ENCODE measurements at places on chromosomes 12 and 14. TPM values are rescaled to one million over a fixed set of nuclear protein-coding genes. Genes with fewer than 3 reads are reported as not detected.

DNA sequence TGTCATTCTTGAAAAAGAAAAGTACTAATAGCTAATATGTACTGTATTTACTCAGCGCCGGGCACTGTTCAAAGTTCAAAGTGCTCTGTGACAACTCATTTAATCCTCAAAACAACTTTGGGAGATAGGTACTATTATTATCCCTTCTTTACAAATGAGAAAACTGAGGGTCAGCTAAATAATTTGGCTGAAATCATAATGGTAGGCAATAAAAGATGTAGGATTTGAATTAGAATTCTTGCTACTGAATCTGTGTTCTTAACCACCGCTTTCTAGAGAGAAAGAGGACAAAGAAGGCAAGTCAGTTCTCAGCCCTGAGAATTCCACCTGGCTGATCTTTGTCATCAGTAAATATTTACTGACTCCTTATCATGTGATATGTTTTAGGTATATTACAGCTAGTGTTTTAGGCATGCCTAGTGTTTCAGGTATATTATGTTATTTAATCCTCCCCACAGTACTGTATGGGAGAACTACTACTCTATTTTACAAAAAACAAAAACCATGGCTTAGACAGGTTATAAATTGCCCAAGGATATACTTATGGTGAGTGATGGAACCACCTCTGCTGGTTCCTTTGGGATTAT, 205.7 kb upstream of the GZMB start:
- no peak for DNase-seq
- H3K36me3 ChIP-seq, result no peaks in the 10 kb centered on the region
- H3K4me3 ChIP-seq, result no peak overlapping the region
- no peaks in the 10 kb centered on the region for H3K27me3 ChIP-seq
- no peak overlapping the region for H3K27ac ChIP-seq

- H3K4me3 ChIP-seq, result no peak overlapping the region
- peaks cover 19% of the 10 kb centered on the region for H3K36me3 ChIP-seq
- H3K27me3 ChIP-seq, result peaks cover 23% of the 10 kb centered on the region
- H3K27ac ChIP-seq, result no peak overlapping the region
- peaks cover 11% of the 10 kb centered on the region for H3K4me1 ChIP-seq
Observed at GRCh38 chr12:123152833-123153232, 1.9 kb upstream of the PITPNM2 start.

DNA sequence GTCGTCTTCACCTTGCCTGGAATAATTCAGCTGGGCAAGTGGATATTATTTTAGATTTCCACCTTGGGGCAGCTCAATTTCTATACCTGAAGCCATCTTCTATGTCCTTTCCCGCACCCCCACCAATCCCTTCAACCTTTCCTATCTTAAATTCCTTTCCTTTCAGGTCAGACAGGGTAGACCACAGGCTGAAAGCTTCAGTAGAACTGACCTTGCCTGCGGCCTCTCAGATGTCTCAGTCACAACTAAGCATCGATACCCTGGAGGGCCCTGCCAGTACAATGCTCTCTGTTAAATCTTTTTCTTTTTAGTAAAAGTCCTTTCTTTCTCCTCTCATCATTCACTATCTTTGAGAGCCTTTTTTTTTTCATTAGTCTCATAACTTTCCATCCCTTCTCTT, 38.9 kb downstream of the SLC2A14 start:
- DNase-seq, result no peak
- H3K36me3 ChIP-seq, result no peaks in the 10 kb centered on the region
- no peak overlapping the region for H3K27ac ChIP-seq
- no peaks in the 10 kb centered on the region for H3K27me3 ChIP-seq

DNA sequence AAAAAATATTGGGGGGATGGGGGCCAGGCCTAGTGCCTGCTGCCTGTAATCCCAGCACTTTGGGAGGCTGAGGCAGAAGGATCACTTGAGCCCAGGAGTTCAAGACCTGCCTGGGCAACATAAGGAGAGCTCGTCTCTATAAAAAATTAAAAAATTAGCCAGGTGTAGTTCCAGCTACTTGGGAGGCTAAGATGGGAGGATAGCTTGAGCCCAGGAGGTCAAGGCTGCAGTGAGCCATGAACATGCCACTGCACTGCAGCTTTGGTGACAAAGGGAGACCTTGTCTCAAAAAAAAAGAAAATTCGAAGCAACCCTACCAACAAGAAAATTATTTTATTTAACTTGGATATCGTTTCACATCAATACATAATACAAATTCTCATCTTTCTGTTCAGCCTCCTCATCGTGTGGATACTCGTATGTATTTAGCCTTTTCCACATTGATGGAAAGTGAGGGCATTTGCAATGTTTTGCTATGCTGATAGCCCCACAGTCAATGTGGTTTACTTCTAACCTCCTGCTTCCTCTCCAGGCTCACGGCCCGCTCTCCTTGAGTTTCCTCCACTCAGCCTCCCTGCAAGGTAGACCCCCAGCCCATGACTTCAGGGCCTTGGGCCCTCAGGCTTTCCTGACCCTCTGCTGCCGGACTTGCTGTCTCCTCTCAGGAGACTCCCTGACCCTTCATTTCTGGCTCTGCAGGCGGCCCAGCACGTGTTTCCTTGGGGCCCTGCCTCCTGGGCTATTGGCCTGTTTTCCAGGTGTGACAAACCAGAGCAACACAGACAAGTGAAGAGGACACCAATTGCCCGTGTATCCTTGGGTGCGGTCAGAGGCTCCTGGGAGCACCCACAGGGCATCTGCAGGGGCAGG, 54.8 kb downstream of the NFKBIA start:
- no peak overlapping the region for H3K4me3 ChIP-seq
- no peak for DNase-seq
- no peak overlapping the region for H3K27ac ChIP-seq
- no peaks in the 10 kb centered on the region for H3K27me3 ChIP-seq
- H3K36me3 ChIP-seq, result no peaks in the 10 kb centered on the region
- peaks cover 35% of the 10 kb centered on the region for H3K4me1 ChIP-seq

DNA sequence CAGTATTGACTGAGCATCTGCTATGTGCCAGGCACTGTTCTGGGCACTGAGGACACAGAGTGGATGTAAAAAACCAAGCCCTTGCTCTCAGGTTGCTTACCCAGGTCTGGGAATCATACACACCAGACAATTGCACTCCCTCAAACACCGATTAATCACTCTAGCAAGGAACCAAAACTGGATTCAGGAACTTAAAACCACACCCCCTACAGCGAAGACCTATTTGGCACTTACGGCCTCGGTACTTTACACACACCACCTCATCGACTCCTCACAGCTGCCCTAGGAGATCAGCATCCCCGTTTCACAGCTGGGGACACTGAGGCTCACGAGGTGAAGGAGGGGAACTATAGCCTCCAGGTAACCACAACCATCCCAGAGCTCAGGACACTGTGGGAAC, 1.6 kb downstream of the GLTP start:
- peak overlapping the region; percentile 72 for H3K27ac ChIP-seq
- no peaks in the 10 kb centered on the region for H3K27me3 ChIP-seq
- peaks cover 62% of the 10 kb centered on the region for H3K4me1 ChIP-seq
- peak overlapping the region; percentile 96 for H3K4me3 ChIP-seq
- peak; percentile 40 for DNase-seq

- H3K27ac ChIP-seq, result no peak overlapping the region
- H3K27me3 ChIP-seq, result no peaks in the 10 kb centered on the region
- no peak overlapping the region for H3K4me3 ChIP-seq
- DNase-seq, result no peak
- peaks cover 62% of the 10 kb centered on the region for H3K36me3 ChIP-seq
Observed at GRCh38 chr12:109581856-109582255, 8.3 kb downstream of the MVK start.

GRCh38 chr12:26701604-26702215, 131.3 kb downstream of the ITPR2 start:
- no peaks in the 10 kb centered on the region for H3K27me3 ChIP-seq
- H3K36me3 ChIP-seq, result peaks cover 20% of the 10 kb centered on the region
- DNase-seq, result peak; percentile 24
- H3K27ac ChIP-seq, result no peak overlapping the region
- H3K4me3 ChIP-seq, result no peak overlapping the region

DNA sequence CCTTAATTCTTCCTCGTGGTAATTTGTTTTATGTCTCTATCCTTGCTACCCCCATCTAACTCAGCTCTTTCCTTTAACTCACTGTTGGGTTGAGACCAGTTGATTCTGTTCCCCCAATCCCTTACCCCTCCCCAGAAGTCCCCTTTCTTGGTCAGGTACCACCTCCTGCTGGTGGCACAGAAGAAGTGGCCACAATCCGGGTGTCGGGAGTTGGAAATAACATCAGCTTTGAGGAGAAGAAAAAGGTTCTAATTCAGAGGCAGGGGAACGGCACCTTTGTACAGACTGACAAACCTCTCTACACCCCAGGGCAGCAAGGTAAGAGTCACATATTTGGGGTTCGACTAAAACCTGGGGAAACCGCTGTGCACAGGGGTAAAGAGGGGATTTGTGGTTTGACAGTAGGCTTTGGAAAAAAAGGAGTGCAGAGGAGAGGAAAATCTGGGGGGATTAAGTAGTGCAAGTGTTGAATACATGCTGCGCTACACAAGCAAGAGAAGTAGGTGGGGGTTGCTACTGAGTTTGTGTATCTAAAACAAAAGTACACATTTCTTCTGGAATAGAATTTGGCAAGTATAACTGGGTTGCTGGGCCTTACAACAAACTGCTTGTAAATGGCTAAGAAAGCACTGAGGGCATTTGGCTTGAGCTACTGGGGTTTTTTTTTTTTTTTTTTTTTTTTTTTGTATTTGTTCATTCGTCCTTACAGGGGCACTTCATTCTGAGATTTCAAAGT, 1.3 kb downstream of the A2ML1 start:
- no peaks in the 10 kb centered on the region for H3K36me3 ChIP-seq
- H3K4me1 ChIP-seq, result no peaks in the 10 kb centered on the region
- no peak overlapping the region for H3K4me3 ChIP-seq
- no peak for DNase-seq

- H3K27me3 ChIP-seq, result peaks cover 14% of the 10 kb centered on the region
- no peak overlapping the region for H3K27ac ChIP-seq
- peaks cover 25% of the 10 kb centered on the region for H3K4me1 ChIP-seq
- peak overlapping the region; percentile 77 for H3K4me3 ChIP-seq
- H3K36me3 ChIP-seq, result no peaks in the 10 kb centered on the region
Observed at GRCh38 chr14:105087308-105087962, 22.2 kb upstream of the GPR132 start.

- H3K4me1 ChIP-seq, result peaks cover 21% of the 10 kb centered on the region
- H3K27me3 ChIP-seq, result no peaks in the 10 kb centered on the region
- no peak overlapping the region for H3K4me3 ChIP-seq
- H3K36me3 ChIP-seq, result no peaks in the 10 kb centered on the region
- DNase-seq, result no peak
Observed at GRCh38 chr12:54959291-54960018, 25.1 kb downstream of the TESPA1 start.

- no peak for DNase-seq
- no peaks in the 10 kb centered on the region for H3K27me3 ChIP-seq
- H3K4me1 ChIP-seq, result no peaks in the 10 kb centered on the region
- no peak overlapping the region for H3K4me3 ChIP-seq
Observed at GRCh38 chr12:89999699-90000505, 291.3 kb upstream of the ATP2B1 start.

GRCh38 chr12:28974166-28974565, 174.9 kb upstream of the FAR2 start:
- no peak overlapping the region for H3K27ac ChIP-seq
- no peak for DNase-seq
- H3K4me1 ChIP-seq, result no peaks in the 10 kb centered on the region
- H3K4me3 ChIP-seq, result no peak overlapping the region

DNA sequence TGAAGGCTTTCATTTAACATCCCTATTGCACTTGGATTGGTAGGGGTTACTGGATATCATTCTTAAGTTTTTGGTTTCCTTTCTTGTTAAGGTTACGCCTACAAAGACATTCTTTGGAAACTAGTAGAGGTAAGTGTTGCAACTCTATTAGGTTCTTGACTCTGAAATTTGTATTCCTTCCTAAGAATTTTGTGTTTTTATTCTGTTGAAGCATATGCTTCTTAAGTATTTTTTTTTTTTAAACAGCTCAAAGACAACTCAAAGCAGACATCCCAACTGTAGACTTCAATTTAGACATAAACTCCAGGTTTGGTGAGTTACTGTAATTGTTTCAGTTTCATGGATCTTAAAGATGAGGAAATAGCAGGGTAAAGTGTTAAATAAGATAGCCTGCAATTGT, 1.1 kb upstream of the RBMS2 start:
- H3K36me3 ChIP-seq, result no peaks in the 10 kb centered on the region
- peaks cover 50% of the 10 kb centered on the region for H3K4me1 ChIP-seq
- H3K27ac ChIP-seq, result no peak overlapping the region

DNA sequence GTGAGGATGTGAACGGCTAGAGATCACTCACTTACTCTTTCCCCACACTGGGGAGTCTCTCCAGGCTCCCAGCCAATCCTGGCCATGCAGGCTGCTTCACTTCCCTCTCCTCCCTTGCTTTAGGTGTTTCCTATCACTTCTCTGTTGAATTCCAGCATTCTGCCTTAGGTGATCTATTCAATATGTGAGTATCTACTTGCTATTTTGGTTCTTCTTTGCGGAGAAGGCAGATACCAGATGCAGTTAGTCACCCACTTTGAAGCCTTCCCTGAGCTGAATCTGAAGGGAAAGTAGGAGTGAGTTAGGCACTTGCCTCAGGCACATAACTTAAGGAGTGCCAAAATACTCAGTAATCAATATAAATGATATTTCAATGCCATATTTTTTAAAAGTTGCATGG, 36.0 kb upstream of the FAR2 start:
- no peaks in the 10 kb centered on the region for H3K4me1 ChIP-seq
- no peak for DNase-seq

GRCh38 chr14:64763801-64764621, 59.8 kb downstream of the PLEKHG3 start:
- no peak overlapping the region for H3K27ac ChIP-seq
- peaks cover 6% of the 10 kb centered on the region for H3K4me1 ChIP-seq
- H3K36me3 ChIP-seq, result no peaks in the 10 kb centered on the region
- DNase-seq, result no peak
- H3K4me3 ChIP-seq, result no peak overlapping the region
- H3K27me3 ChIP-seq, result no peaks in the 10 kb centered on the region

DNA sequence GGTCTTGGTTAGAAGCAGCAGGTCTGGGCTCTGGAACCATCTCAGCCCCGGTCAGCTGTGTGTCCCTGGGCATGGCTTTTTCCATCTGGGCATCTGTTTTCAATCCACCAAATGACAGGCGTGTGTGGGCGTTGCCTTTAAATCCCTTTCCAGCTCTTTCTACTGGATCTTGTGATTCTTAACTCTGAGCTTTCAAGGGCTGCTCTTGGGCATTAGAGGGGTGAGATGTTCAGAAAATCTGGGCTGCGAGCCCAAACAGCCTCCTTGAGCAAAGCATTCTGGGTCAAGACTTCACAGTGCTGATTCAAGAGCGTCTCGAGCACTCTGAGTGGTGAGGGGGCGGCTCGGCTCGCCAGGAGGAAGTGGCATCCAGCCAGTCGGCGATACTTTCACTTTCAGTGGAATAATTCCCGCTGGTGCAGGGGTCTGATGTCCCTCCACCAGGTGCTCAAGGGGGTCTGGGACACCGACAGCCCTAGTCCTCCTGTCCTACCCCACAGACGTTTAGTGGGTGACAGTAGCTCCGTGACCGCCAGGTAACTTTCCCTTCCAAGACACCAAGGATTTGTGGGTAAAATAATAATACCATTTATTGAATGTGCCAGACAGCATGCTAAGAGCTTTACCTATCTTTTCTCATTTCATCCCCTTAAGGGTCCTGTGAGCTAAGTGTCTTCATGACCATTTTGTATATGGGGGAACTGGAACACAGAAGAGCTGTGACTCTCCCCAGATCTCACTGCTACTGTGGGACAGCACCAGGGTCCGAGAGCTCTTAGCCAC, 114.0 kb downstream of the PLXNC1 start:
- DNase-seq, result peak; percentile 73
- no peaks in the 10 kb centered on the region for H3K27me3 ChIP-seq
- peak overlapping the region; percentile 61 for H3K4me3 ChIP-seq
- H3K4me1 ChIP-seq, result peaks cover 61% of the 10 kb centered on the region
- peak overlapping the region; percentile 88 for H3K27ac ChIP-seq
- H3K36me3 ChIP-seq, result peaks cover 57% of the 10 kb centered on the region

FAM186B gene
- polyA plus RNA-seq, result not detected

FAM181A gene
- polyA plus RNA-seq, result not detected

GZMB gene
- 0.09 TPM for polyA plus RNA-seq

PUS1 gene
- 5.1 TPM for polyA plus RNA-seq

HOXC6 gene
- polyA plus RNA-seq, result not detected

LRRK2 gene
- polyA plus RNA-seq, result 47.7 TPM

Measured in CD14-positive monocyte (primary cell).